ENCODE measurements at places on chromosomes 13 and 19. TPM values are rescaled to one million over a fixed set of nuclear protein-coding genes. Genes with fewer than 3 reads are reported as not detected.

MCF2L gene
- total RNA-seq = 8.7 TPM

KIR3DL2 gene
- total RNA-seq = 1.4 TPM

ZNF846 gene
- total RNA-seq = 6.4 TPM

ZNF439 gene
- 11.4 TPM for total RNA-seq

ZFP82 gene
- 8.8 TPM for total RNA-seq

ZNF154 gene
- total RNA-seq = 4.4 TPM

PGLYRP2 gene
- total RNA-seq = 0.14 TPM

All from activated CD4-positive, alpha-beta T cell treated with anti-CD3 and anti-CD28 coated beads for 36 hours (primary cell).